ENCODE measurements at places on chromosomes 5 and 9.

DNA sequence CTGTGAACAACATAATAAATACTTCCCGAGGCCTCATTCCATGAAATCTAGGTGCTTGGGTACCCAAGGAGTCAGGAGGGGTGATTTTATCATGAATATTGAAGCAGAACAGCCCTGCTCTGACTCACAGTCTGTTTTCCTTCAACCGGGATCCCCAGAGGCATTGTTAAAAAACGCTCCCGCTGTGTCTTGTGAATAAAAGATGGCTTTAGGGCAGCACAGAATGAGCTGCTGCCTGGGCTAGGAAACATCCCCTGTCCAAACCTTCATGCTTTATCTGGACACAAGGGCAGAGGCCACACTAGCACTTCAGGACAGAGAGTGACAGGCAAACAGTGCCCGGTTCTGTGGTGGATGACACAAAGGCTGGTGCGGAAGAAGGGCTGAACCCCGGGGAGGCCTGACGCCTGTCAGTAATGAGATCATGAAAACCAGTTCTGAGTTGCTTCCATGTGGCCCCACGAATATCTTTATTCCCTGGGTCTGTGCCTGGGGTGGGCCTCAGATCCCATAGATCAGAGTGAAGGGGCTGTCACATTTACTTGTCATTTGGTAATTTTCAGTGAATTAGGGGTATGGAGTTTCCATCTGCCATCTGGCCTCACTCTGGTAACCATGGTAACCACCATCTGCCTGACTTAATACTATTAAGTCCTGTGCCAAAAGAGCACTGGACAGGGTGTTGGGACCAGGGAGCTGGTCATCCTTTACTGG lies 2.6 kb downstream of the IGFBPL1 start:
- DNase-seq = no peak

- DNase-seq = no peak
Observed at GRCh38 chr5:14463629-14464028, 118.0 kb upstream of the OTULINL start.

- no peak for DNase-seq
Observed at GRCh38 chr5:81760521-81760920, 9.6 kb upstream of the SSBP2 start.

DNA sequence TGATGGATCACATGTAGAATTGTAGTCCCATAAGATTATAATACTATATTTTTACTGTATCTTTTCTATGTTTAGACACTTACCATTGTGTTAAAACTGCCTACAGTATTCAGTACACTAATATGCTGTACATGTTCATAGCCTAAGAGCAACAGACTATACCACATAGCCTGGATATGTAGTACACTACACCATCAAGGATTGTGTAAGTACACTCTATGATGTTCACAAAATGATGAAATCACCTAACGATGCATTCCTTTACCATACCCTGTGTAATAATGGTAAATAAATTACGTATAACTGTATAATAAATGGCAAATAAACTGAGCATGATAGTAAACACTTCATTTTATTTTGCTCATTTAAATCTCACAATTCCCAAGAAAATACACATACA lies 60.3 kb downstream of the RICTOR start:
- DNase-seq = no peak

DNA sequence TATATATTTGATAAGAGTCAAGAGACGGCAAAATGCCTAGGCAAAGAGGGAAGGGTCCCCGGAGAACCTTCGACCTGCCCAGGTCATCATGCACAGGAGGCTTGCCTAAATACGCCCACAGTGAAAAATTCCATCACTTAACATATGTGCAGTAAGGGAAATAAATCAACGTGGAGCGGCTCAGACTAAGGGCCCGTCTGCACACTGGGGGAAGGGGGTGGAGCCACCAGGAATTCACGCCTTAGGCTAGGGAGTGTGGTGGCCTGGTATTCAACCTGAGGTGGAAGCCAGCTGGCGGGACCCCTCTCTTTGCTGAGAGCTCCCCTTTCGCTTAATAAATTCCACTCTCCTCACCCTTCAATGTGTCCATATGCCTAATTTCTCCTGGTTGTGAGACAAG lies 8.3 kb downstream of the PTBP3 start:
- no peak for DNase-seq

DNA sequence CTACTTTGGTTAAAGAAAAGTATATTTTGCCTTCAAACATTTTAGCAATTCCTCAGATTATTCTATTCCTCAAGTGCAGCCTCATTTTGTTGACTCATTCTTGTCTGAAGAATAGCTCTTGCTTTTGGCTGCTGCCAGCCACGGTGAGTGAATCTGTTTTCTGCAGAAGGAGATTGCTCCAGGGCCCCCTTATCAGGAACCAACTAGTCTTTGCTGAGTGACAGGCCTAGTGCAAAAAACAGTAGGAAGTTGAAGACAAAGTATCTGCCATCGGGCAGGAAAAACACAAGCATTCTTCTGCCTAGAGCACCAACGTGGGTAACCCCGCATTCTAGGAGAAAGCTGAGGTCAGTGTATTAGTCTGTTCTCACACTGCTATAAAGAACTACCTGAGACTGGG lies 42.3 kb downstream of the ZNF883 start:
- DNase-seq = no peak

DNA sequence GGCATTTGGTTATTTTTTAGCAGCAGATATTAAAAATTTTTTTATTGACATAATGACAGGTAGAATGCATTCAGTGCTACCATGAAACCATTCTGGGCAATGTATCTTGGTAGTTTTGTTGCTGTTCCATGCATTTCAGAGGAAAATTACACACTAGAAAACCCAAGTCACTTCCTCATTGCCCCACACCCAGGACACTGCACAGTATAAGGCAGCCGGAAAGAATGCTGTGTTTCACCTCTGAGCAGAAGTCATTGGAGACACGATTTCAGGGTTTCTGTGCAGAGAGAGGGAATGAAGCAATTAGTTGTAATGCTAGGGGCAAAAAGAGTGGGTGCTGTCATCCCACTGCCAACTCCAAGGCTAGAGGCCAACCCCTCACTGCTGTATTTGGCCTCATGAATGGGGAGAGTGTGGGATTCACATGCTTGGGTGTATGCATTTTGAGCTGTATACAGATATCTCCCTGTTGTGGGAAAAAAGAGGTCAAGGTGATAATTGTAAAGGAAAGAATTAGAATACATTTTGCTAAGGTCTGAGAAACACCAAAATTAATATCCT lies 290.5 kb downstream of the BNC2 start:
- DNase-seq = no peak

- DNase-seq = no peak
Observed at GRCh38 chr5:102411-103043, 10.6 kb downstream of the PLEKHG4B start.

DNA sequence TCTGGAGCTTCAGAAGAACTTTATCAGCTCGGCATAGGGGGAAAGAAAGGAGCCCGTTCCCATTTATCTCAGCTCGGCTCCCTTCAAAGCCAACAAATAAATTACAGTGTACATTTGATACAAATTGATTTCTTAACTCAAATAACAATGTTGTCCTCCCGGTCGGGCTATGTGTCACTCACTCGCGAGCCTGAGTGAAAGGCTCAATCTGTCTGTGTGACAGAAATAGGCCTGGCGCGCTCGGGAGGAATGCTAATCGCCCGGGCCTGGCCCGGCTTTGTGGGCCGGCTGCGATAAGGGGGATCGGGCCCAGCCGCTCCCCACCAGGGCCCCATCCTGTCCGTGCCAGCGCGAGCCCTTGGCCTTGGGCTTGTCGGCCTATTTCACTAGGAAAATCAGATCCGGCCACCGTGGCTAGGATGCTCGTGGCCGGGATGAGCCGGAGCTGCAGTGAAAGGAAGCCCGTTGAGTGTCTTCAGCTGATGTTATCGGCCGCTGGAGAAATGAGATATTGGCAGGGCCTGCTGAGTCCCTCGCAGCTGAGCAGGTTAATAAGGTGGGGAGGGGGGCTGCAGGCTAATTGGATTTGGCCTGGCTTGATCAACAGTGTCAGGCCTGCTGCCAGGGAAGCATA lies 258.7 kb downstream of the IRX1 start:
- DNase-seq = no peak

- no peak for DNase-seq
Observed at GRCh38 chr5:179314606-179315355, 30.5 kb downstream of the ADAMTS2 start.

GRCh38 chr5:112279082-112279481 lies 140.0 kb downstream of the EPB41L4A start:
- DNase-seq = no peak

GRCh38 chr5:59204114-59204897 lies 621.4 kb downstream of the RAB3C start:
- no peak for DNase-seq

GRCh38 chr5:1416856-1417469 lies 28.3 kb downstream of the SLC6A3 start:
- no peak for DNase-seq

DNA sequence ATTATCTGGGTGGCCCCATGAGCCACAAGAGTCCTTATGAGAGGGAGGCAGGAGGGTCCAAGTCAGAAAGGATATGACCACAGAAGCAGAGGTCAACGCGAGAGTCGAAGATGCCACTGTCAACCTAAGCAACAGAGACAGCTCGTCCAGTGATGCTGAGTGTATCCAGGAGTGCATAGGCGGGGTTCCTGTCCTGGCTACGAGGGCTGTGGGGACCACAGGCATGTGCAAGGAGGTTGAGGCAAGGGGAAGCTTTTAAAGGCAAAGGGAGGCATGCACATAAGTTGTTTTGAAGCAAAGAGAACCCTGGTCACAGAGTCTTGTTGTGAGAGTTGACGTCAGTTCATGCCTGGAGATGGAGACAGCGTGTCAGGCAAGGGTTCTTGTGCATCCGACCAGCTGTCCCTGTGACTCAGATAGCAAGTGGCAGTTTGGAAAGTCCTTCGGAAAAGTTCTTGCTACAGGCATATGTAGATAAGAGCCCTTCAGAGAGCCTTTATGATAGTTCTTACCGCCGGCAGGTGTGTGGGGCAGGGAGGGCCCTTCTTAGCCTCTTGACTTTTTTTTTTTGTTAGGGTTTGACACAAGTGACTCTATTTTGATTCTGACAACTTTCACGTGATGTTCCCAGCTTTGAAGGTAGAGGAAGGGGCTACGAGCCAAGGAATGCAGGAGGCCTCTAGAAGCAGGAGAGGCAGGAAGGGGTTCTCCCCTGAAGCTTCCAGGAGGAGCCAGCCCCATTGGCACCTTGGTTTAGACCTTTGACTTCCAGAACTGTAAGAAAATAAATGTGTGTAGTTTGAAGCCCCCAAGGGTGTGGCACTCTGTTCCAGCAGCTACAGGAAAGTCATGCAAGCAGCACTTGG lies 66.0 kb upstream of the FCN1 start:
- no peak for DNase-seq

GRCh38 chr9:98795970-98796363 lies 388 bp downstream of the ANKS6 start:
- no peak for DNase-seq

DNA sequence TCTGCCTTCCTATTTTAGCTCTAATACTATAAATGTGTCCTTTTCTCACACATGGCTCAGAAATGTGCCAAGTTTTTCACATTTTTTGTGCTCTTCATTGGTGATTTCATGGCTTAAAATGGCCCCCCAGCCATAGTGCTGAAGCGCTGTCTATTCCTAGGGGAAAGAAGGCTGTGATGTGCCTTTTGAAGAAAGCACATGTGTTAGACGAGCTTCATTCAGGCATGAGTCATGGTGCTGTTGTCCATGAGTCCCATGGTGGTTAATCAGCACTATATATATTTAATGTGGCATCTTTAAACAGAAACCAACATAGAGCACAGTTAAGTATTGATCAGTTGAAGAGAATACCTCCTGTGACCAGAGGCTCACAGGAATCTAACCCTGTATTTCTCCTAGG lies 55.8 kb downstream of the PDE8B start:
- DNase-seq = no peak

GRCh38 chr5:125336401-125336800 lies 590.0 kb upstream of the ZNF608 start:
- DNase-seq = no peak

DNA sequence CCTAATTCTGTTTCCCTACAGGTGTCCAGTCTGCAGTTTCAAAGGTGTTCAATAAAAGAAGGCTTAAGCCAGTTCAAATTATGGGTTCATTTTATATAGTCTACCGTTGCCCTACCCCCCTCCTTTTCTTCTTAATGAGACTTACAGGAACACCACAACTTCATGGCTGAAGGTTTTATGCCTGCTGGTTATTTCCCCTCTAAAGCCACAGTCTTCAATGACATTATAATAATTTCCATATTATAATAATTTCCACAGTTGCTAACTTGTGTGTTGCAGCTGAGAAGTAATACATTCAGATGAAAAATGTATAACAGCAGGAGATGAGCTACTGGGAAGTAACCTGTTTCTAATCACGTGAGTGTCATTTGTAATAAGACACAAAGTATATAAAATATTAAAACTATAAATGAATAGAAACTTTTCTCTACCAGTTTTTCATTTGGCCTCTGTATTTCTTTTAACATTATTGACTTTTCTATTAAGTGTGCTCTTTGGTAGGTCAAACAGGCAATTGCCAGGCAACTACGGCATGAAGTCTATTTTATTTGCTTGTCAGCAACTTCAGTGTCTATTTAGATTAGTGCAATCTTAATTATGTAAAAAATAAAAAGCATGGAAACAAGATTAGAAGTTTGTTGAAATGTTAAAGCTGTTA lies 120.5 kb upstream of the HMHB1 start:
- DNase-seq = no peak

- DNase-seq = no peak
Observed at GRCh38 chr9:116543731-116544400, 143.2 kb upstream of the TRIM32 start.
